NCI-H1105 (cell line): ENCODE measurements at places on chromosomes 6 and 20.

DNA sequence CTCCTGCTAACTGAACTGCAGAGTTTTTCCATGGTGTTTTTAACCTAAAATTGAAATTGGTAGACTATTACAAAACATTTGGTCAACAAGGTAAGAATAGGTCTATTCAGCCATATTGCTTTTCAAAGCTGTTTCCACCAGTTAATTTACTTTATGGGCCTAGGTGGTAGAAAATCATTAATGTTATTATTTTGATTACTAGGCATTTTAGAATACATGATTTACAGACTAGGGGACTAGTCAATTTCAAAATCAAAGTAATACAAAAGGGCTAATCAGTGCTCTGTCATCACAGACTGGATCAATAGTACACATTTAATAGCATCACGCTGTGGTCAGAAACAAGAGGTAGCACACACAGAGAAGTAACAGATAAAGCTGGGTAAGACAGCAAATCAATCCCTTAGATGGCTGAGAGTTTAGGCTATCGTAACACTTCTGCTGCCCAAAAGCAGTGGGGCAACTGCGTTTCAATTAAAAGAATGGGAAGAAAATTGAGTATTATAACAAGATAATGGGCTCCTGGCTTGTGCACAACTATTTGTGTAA is 114.4 kb downstream of the NRSN1 start:
- DNase-seq = no peak

DNA sequence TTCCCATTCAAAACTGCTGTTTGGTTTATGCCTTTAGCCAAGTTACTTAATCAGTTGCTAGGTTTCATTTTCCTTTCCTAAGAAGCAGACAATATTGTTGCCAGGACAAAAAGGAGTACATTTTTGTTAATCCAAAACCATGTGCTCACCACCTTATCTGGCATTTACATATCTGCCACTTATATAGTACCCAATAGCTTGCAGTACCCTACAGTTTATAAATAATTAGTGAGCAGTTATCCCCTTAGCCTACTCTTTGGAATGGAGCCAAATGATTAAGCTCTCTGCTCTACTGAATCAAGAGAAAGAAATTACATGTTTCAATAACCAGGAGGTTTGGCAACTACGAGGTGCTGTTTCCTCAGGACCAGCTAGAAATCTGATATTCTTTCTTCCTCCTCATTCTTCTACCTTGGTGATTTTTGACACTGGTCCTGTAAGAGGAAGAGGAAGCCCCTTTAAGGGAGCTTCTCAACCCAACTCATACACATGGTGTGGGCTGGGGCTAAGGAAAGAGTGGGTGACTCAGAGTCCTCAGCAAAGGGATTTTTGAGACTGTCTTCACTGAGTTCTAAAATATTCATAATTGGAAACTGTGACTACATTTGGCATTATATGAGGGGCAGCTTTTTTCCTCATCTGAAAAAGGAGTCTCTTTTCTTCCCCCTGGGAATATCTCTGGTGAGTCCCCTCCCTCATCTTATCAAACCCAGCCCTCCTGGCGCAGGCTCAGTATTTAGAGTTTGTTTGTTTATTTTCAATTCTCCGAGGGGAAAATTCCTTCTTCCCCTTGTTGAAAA is 1.5 kb downstream of the ZNFX1 start:
- DNase-seq = peak; percentile 95

GRCh38 chr6:3001773-3002293 is 2.1 kb downstream of the NQO2 start:
- DNase-seq = no peak

- DNase-seq = no peak
These were observed 16.8 kb upstream of the BCLAF1 start for GRCh38 chr6:136306466-136306865.

DNA sequence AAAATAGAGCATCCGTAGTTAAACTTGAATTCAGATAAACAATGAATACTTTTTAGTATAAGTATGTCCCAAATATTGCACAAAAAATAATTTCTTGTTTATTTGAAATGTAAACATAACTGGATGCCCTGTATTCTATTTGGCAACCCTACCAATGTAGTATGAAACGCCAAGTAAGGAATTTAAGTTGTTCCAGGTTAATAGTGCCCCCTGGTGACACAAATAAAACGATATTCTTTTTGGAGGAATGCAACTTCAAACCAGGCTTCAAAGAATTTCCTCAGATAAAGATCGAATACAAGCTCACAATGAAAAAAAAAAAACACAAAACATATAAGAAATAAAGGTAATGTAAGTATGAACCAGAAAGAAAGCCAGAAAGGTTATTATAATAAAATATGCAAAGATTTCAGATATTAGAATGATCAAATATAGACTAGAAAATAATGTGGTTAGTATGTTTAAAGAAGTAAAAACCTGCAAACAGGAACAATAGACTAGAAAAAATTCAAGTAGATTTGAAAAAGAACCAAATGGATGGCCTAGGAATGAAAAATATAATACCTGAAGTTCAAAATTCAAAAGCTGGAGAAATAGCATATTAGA is 18.4 kb upstream of the AKAP7 start:
- peak; percentile 13 for DNase-seq

DNA sequence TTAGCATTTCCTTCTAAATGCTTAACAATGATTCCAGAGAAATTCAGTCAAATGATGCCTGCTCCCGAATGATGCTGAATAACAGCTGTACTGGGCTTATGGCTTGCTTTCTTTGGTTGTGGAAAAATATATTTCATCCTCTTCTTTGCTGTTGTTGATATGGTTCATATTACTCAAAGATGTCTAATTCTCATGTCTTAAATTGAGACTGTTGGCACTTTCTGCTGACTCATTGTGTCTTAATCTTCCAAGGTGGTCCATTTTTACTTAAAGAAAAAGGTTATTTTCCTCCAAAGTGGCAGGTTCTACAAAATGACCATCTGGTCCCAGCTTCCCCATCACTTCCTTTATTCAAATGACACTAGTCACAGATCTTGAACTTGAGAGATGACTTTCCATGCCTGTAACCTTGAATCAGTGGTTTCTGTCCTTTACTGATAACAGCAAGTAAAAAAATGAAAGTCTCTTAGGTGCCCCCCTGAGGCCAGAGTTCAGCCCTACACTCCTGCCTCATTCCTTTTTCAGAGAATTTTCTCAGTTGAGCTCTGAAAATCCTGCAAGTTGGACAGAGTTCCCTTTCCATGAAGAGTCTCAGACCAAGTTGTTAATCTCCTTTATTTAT is 6.9 kb downstream of the SNAP25 start:
- peak; percentile 11 for DNase-seq
